ENCODE measurements at places on chromosomes 1 and 21. TPM values are rescaled to one million over a fixed set of nuclear protein-coding genes. Genes with fewer than 3 reads are reported as not detected.

FCGR3A gene
- 1.7 TPM for polyA plus RNA-seq

CTH gene
- 2.7 TPM for polyA plus RNA-seq

TMCC2 gene
- 8.3 TPM for polyA plus RNA-seq

DNA sequence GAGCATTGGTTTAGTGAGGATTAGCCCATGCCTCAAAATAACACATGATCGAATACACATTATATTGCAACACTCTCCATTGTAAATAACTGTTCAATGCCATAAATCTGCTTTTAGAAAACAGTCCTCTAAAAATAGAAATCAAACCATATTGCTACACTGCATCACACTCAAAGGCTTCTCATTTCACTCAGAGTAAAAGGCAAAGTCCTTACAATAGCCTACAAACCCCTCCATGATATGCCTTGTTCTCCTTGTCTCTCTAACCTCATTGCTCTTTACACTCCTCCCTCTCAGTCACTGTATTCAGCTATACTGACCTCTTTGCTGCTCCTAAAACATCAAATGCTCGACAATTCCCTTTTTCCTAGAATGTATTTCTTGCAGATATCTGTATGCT lies 64.2 kb downstream of the CYYR1 start:
- no peak for DNase-seq

DNA sequence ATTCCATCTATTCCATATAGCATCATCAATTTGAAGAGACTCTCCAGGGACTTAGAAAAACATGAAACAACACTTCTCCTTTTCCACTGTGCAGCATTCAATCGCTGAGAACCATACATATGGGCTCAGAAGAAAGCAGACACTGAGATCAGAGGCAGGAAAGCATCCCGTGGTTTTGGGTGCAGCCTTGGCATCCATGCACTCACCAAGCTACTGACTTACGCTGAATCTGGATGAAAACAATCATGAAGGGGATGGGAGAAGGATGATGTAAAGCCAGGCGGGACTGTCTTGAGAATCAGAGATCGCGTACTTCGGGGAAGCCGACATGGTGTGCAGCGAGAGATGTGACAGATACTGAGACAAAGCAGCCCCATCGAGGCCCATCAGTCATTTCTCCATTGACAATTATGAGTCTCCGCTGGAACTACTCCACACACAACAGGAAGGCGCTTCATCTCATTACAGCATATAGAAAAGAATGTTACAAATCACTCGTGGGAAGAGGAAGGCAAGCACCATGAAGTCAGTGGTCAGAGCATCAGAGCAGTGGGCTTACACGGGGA lies 2.3 kb upstream of the TIAM1 start:
- no peak for DNase-seq

- DNase-seq, result peak; percentile 87
Measured at GRCh38 chr1:183023146-183023600, at the start of gene LAMC1. LAMC1 (plus strand) TSS chr1:183023420; CDS start chr1:183023717, 297 bp downstream.

DNA sequence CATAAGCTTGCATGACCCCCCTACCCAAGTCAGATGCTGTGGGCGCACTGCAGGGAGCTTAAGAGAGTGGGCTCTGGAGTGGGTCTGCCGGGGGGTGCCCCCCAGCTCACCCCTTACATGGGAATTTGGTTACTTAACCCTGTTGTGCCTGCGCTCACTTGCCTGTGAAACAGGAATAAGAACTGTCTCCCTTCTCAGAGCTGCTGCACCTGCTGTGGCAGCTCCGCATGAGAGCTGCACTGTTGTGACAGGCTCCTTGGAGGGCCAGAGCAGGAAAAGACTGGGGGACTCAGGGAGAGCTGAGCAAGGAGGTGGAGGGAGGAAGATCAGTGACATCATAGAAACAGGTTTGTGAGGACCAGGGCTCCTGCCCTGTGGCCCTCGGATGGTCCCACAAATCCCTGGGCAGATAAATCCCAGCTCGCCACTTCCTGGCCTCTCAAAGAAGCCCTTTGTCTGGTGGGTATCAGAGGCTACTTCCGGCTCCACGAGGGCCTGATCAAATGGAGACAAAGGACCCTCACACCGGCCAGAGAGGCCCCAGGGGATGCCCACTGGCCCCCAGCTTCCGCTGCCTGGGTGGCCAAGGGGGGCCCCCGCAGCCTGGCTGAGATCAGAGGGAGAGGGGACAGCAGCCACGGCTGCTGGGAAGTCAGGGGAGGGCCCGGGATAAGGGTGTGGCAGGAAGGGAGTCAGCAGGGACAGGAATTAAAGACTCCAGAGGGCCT lies 28.9 kb upstream of the LAPTM5 start:
- no peak for DNase-seq

GRCh38 chr1:18819986-18820790 lies 39.3 kb downstream of the TAS1R2 start:
- DNase-seq, result peak; percentile 59

DNA sequence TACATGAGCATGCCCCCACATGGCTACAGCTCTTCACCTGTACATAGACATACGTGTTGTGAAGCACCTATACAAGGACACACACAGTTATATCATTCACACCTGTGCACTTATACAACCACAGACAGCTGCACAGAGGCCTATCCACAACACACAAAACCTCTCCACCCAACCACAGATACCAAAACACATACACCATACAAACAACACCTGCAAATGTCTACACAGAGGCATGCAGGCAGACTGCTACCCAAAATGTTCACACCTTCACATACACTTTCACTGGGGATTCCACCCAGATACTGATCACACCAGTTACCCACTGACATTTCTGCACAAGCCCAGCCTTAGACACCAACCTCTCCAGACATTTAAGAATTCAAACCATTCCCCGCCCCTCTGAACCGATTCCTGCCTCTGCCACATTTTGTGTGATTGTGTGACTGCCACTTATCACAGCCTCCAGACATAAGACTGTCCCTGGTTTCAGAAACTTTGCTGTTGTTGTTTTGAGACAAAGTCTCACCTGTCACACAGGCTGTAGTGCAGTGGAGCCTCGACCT lies 2.0 kb downstream of the C1orf232 start:
- no peak for DNase-seq

LMX1A gene
- polyA plus RNA-seq, result 3.3 TPM

DNA sequence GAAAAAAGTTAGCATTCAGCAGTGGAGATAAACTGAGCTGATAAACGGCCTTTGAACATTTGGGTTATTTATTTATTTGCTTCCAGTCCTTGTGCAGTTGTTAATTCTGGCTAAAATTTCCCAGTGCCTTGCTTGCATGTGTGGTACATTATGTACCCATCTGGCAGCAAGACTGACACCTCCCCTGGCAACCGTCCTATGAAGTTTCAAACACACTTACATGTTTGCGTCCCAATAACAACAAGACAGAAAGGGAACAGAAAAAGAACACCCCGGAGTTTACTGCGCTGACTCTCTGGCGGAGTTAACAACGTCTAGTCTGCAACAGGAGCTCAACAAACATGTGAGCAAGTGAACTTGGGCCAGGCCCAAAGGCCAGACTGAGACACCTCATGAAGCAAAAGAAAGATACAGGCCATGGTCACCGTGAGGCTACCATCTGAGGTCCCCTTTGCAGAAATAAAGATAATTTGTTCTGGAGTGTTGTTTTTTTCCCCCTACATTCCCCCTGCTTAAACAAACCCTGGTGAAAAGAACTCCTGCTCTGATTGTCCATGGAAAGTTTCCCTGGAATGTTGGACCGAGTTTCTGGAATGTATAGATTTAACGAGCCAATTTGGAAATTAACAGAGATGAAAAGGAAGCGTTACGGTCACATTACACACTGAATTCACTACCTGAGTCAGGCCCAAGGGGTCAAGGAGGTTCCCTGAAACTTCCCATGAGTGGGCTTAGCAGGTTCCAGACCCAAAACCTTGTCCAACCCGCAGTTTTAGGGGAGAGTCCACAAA lies 33.4 kb downstream of the TRABD2B start:
- no peak for DNase-seq

DNA sequence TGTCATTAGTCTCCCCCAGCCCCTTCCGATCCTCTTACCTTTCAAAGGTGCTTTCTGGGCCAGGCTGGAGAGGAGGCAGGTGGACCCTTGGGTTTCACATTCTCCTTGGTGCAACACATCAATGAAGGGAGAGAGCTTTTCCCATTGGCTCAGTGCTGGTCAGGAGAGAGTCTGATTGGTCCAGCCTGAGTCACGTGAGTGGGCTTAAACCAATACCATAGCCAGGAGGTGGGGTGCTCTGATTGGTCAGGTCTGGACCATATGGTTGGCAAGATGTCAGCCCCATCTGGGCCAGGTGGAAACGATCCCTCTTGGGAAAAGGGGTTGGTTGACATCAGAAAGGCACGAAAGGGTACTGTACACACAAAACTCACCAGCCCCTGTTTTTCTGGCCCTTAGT lies 44.8 kb upstream of the ABCG1 start:
- no peak for DNase-seq

DNA sequence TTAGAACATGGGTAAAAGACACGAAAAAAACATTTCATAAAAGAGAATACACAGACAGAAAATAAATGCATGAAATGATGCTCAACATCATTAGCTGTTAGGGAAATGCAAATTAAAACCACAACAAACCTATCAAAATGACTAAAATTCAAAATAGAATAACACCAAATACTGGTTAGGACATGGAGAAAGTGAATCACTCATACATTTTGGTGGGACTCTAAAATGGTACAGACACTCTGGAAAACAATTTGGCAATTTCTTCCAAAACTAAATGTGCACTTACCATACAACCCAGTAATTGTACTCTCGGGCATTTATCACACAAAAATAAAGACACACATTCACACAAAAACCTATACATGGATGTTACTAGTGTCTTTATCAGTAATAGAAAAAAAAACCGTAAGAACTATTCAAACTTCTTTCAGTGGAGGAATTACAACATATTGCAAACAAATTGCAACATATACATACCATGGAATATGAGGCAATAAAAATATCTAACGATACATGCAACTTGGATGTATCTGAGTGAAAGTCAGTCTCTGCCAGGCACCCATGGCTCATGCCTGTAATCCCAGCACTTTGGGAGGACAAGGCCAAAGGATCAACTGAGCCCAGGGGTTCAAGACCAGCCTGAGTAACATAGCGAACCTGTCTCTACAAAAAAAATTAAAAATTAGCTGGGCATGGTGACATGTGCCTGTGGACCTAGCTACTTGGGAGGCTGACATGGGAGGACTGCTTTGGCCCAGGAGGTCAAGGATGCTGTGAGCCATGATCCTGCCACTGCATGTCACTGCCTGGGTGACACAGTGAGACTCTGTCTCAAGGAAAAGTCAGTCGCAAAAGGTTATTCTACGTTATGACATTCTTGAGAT lies 19.6 kb downstream of the HSF2BP start:
- peak; percentile 41 for DNase-seq

- no peak for DNase-seq
Measured at GRCh38 chr1:167605576-167605975, 24.5 kb upstream of the RCSD1 start.

- DNase-seq, result no peak
Measured at GRCh38 chr1:233393926-233394680, 66.6 kb downstream of the MAP3K21 start.

GRCh38 chr1:202687370-202687769 lies 22.9 kb downstream of the SYT2 start:
- DNase-seq, result no peak

GRCh38 chr1:179818743-179819173 lies 58.8 kb downstream of the TOR1AIP2 start:
- DNase-seq, result peak; percentile 29

GRCh38 chr1:192958871-192959270 lies 100.3 kb downstream of the UCHL5 start:
- no peak for DNase-seq

DNA sequence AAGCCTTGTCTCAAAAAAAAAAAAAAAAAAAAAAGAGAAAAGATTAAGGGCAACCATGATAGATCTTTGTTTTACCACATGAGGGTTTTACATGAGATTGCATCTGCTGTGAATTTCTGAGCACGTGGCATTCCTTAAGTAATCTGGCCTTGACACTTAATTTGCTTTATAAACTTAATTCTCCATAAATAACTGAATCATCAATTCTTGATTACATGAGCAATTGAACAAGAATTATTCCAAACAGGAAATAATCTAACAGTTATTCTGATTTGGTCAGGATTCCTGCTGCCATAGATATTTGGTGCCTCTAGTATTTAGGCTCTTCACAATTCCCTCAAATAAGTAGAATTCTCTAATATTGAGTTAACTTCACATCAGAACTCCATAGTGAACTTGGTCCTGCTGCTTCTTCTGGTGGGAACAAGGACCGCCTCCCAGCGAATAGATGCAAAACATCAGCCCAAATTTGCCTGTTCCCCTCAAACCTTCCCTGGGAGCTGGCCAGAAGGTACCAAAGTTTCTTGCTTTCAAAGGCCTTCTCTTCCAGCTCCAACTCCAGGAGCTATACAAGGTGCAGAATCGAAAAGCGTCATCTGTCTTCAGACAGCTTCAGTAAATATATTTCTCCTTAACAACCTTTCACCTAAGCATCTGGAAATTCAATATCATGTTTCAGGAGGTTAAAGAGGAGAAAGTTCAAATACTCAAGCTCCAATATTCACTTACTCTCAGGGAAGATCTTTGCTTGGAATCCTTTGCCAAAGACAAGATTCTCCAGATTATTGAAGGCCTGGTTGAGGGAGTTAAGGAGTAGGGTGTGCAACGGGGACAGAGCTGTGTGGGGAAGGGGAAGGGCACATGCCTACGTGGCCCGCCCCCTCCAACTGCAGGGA lies 1.0 kb downstream of the KRTCAP2 start:
- DNase-seq, result no peak

- DNase-seq, result peak; percentile 20
Measured at GRCh38 chr1:38444311-38444710, 397.7 kb upstream of the POU3F1 start.

DNA sequence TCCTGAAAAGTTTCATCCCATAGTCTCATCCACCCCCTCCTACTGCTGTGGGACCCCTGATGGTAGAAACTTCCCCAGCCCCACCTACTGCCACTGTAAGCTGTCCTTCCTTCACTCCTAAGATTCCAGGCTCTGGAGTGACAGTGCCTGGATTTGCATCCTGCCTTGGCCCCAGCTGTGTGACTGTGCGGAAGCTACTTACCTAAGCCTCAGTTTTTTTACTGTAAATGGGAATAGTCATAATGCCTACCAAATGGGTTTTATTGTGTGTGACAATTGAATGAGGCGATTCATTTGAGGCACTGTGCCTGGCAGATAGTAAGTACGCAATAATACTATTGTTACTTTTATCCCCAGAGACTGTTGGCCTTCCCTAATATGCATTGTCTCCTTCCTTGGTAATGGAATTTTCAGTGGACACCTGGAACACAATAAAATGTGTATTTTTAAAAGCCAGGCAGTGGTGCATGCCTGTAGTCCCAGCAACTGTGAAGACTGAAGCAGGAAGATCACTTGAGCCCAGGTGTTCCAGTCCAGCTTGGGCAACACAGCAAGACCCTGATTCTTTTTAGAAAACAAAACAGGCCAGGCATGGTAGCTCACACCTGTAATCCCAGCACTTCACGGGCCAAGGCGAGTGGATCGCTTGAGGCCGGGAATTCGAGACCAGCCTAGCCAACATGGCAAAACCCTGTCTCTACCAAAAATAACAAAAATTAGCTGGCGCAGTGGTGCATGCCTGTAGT lies 55.0 kb upstream of the ZNF326 start:
- no peak for DNase-seq
